ENCODE measurements at places on chromosomes 16 and 17. TPM values are rescaled to one million over a fixed set of nuclear protein-coding genes. Genes with fewer than 3 reads are reported as not detected.

The GRN gene
- total RNA-seq: 232 TPM

The C17orf78 gene
- total RNA-seq: not detected

The PYDC1 gene
- not detected for total RNA-seq

The SLX1A gene
- 11.6 TPM for total RNA-seq

The CAMKK1 gene
- 3.5 TPM for total RNA-seq

The TPSD1 gene
- not detected for total RNA-seq

The QPRT gene
- total RNA-seq: 86.2 TPM

The EXOC7 gene
- 142 TPM for total RNA-seq

The SGSH gene
- 27.5 TPM for total RNA-seq

The FNDC8 gene
- not detected for total RNA-seq

The PIPOX gene
- 4.3 TPM for total RNA-seq

The ZNF200 gene
- 9.2 TPM for total RNA-seq

The CDC6 gene
- 6.0 TPM for total RNA-seq

The KRTAP4-3 gene
- not detected for total RNA-seq

The CHAD gene
- 0.12 TPM for total RNA-seq

The CES1 gene
- 3.4 TPM for total RNA-seq

The C16orf96 gene
- total RNA-seq: 0.12 TPM

The KRT33A gene
- 0.12 TPM for total RNA-seq

The CDH13 gene
- 40.6 TPM for total RNA-seq

The CDC42EP4 gene
- 67.3 TPM for total RNA-seq

The TEX14 gene
- total RNA-seq: 0.29 TPM

The PRKCB gene
- total RNA-seq: 10.4 TPM

The WNT9B gene
- 53.8 TPM for total RNA-seq

The BCL7C gene
- total RNA-seq: 34.0 TPM

The TAT gene
- not detected for total RNA-seq

The TEKT3 gene
- 1.3 TPM for total RNA-seq

The ALOX12B gene
- total RNA-seq: 0.41 TPM

The PRCD gene
- total RNA-seq: 4.6 TPM

The DNAH17 gene
- 0.41 TPM for total RNA-seq

The TMEM220 gene
- total RNA-seq: 4.1 TPM

The MSLN gene
- total RNA-seq: 11.8 TPM

The MT1A gene
- total RNA-seq: not detected

The PRAC2 gene
- not detected for total RNA-seq

The ASPA gene
- total RNA-seq: 19.1 TPM

The CHCT1 gene
- not detected for total RNA-seq

The NOS2 gene
- 2.3 TPM for total RNA-seq

The AURKB gene
- 23.1 TPM for total RNA-seq

The KREMEN2 gene
- 2.9 TPM for total RNA-seq

The MAP3K14 gene
- total RNA-seq: 7.5 TPM

The TLCD3B gene
- total RNA-seq: 1.5 TPM

The TP53TG3 gene
- total RNA-seq: not detected

The KCNG4 gene
- total RNA-seq: not detected

The BRCA1 gene
- 17.1 TPM for total RNA-seq

The FZD2 gene
- 37.4 TPM for total RNA-seq

The SHISA6 gene
- total RNA-seq: 1.2 TPM

The ATP5PD gene
- total RNA-seq: 237 TPM

The PGAP3 gene
- 27.8 TPM for total RNA-seq

The ERBB2 gene
- 237 TPM for total RNA-seq

The KCNJ12 gene
- 11.3 TPM for total RNA-seq

The SGSM2 gene
- 72.5 TPM for total RNA-seq
